ENCODE measurements at places on chromosomes 2 and 18. TPM values are rescaled to one million over a fixed set of nuclear protein-coding genes. Genes with fewer than 3 reads are reported as not detected.

DNA sequence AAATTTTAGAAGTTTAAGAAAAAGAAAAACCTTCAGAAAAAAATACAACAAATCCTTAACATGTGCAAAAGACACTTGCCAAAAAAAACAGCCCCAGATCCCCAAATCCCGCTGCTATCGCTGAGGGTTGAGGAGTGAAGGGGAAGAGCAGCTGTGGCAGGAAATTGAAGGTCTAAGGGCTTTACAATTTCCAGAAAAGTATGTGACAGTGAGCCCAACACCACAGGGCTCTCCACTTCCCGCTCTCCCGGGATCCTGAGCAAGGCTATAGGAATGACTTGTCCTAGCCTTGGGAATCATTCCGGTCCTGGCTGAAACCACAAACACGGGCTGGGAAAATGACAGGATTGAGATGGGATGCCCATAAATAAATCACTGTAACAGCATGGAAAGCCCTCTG, 191.4 kb downstream of the TMEM163 start:
- no peaks in the 10 kb centered on the region for H3K4me1 ChIP-seq
- H3K27me3 ChIP-seq = no peaks in the 10 kb centered on the region
- DNase-seq = no peak
- H3K36me3 ChIP-seq = no peaks in the 10 kb centered on the region

- no peak for DNase-seq
- H3K4me1 ChIP-seq = no peaks in the 10 kb centered on the region
- no peak overlapping the region for H3K27ac ChIP-seq
Observed at GRCh38 chr2:239943991-239944631, 81.0 kb downstream of the NDUFA10 start.

DNA sequence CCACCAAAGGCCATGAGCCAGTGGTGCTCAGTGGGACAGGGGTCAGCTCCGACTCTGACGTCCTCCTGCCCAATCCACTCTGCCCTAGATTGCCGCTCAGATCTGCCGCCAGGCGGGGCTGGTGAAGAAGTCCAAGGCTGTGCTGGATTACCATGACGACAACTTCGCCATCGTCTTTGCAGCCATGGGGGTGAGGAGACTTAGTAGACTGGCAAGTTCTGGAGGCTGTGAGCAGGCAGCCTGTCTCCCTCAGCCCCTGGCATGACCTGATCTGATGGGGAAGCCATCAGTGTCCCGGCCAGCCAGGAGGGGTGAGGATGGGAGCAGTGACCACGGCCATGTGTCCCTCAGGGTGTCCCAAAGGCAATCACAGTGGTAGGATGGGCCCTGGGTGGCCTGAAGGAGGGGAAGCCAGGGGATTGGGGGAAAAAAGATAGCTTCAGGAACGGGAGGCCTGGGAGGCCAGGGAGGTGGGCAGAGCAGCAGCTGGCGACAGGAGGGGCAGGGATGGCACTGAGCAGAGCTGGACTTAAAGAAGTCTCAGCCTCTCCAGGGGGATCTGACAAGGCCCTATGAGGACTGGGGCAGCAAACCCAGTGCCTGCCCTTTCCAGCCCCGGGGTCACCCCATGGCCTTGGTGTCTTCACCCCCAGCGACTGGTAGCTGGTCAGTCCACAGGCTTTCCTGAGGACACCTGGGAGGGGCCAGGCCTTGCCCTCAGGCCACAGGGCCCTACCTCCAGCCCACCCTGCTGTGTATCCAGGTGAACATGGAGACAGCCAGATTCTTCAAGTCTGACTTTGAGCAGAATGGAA, 17.4 kb upstream of the ANKRD53 start:
- peaks cover 20% of the 10 kb centered on the region for H3K27me3 ChIP-seq
- no peak overlapping the region for H3K27ac ChIP-seq

DNA sequence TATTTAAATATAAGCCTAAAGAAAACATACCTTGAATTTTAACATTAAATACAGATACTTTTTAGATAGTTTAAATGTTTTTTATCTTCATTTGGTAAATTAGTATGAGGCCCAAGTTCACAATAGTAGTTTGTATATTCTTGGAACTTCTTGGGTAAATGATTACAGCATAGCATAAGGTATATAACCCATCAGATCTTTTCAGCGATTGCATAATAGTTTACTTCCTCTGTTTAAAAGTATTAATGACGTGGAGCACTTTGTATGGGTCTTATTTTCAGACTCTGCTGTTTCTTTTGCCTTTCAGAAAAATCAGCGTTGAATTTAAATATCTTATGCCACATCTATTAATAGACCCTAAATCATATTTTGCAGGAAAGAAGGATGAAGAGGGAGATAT, 60.2 kb downstream of the CHRNA1 start:
- no peaks in the 10 kb centered on the region for H3K27me3 ChIP-seq
- no peak overlapping the region for H3K4me3 ChIP-seq
- no peak for DNase-seq
- no peaks in the 10 kb centered on the region for H3K4me1 ChIP-seq

The CACNB4 gene
- total RNA-seq = 4.1 TPM

GRCh38 chr2:101477556-101477955, 2.6 kb upstream of the RFX8 start:
- H3K27ac ChIP-seq = no peak overlapping the region
- H3K4me3 ChIP-seq = no peak overlapping the region
- no peak for DNase-seq
- no peaks in the 10 kb centered on the region for H3K27me3 ChIP-seq
- no peaks in the 10 kb centered on the region for H3K36me3 ChIP-seq
- H3K4me1 ChIP-seq = peaks cover 11% of the 10 kb centered on the region

DNA sequence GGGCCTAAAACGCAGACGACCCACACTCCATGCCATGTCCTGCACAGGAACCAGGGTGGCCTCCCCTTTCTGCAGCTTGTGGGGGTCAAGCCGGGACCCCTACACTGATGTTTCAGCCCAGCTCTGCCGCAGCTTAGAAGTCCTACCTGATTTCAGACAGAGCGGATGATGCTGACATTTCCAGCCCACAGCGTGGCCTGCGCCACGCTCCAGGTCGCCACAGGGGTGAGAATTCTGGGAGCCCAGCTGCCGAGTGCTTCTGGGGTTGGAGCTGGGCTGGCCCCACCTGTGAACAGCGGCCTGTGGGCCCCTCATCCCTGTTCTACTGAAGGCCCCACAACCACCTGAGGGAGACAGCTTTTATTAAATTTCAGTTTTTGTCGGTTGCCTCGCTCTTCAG, 77.2 kb downstream of the NFATC1 start:
- no peaks in the 10 kb centered on the region for H3K27me3 ChIP-seq
- no peak for DNase-seq
- H3K36me3 ChIP-seq = no peaks in the 10 kb centered on the region
- no peaks in the 10 kb centered on the region for H3K4me1 ChIP-seq
- H3K27ac ChIP-seq = no peak overlapping the region

- H3K27ac ChIP-seq = no peak overlapping the region
- no peaks in the 10 kb centered on the region for H3K36me3 ChIP-seq
- no peak overlapping the region for H3K4me3 ChIP-seq
- no peak for DNase-seq
- no peaks in the 10 kb centered on the region for H3K27me3 ChIP-seq
Observed at GRCh38 chr2:190787743-190788235, 92.8 kb upstream of the GLS start.

GRCh38 chr2:207847807-207848544, 78.3 kb upstream of the FZD5 start:
- H3K4me3 ChIP-seq = no peak overlapping the region
- no peak for DNase-seq
- H3K36me3 ChIP-seq = no peaks in the 10 kb centered on the region
- no peak overlapping the region for H3K27ac ChIP-seq
- H3K27me3 ChIP-seq = no peaks in the 10 kb centered on the region
- H3K4me1 ChIP-seq = no peaks in the 10 kb centered on the region

The SF3B6 gene
- 126 TPM for total RNA-seq

DNA sequence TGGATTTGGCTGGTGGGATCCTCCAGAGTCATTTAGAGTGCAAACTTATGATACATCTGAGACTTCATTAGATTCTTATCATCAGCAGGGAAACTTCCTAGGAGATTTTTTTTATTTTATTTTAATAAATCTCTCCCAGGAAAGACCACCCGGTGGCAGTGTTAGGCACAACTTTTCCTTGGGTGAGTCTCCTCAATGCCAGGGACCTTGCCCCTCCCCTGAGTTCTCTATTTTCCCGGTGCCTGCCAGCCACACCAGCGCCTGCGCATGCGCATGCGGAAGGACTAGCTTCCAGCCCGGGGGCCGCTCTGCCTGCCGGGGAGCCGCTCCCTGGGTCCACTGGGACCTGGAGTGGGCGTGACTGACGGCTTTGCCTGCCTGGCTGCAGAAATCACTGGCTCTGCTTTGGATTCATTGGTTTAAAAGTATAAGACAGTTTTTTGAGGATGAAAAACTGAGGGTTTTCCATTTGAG, 86.6 kb downstream of the TMEM182 start:
- H3K4me1 ChIP-seq = no peaks in the 10 kb centered on the region
- peak overlapping the region; percentile 46 for H3K4me3 ChIP-seq
- H3K36me3 ChIP-seq = no peaks in the 10 kb centered on the region
- H3K27ac ChIP-seq = no peak overlapping the region

DNA sequence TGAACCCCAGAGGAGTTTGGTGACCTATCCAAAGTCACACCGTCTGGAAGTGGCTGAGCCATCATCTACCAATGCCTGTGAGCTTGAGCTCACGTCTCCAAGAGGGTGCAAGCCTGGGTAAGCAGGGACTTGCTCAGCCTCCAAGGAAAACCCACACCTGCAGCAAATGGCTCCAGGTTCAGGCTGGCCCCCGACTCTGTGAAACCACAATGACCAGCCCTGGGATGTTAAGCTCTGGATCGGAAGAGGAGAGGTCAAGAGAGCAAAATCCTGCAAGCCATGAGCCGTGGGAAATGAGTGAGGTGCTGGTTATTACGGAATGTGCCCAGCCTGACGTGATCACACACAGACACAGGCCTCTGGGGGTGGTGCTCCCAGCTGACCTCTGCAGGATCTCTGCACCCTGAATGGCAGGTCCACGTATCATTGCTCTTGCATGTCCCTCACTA, 94.1 kb upstream of the OTOS start:
- no peak overlapping the region for H3K4me3 ChIP-seq
- no peak overlapping the region for H3K27ac ChIP-seq
- H3K4me1 ChIP-seq = peaks cover 6% of the 10 kb centered on the region

DNA sequence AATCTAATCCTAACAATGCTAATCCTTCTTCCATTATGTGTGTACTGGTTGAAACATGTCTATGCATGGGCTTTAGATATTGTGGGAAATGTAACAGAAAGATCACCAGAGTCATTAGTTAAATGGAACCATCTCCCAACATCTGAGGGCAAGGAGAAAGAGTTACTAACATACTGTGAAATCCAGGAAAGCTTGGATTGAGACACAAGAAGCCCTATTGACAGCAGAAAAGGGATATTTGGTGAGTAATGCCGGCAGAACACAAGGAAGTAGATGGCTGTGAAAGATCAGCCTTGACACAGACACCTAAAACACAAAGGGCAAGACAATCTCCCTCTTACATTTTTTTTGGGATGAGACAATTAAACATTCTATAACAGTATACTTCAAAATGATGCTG, 28.5 kb upstream of the LAMA1 start:
- no peak overlapping the region for H3K27ac ChIP-seq
- no peak for DNase-seq
- no peaks in the 10 kb centered on the region for H3K36me3 ChIP-seq
- no peaks in the 10 kb centered on the region for H3K4me1 ChIP-seq

The ALK gene
- 0.09 TPM for total RNA-seq

GRCh38 chr18:72336786-72337185, 207.4 kb downstream of the CBLN2 start:
- H3K27me3 ChIP-seq = no peaks in the 10 kb centered on the region
- H3K36me3 ChIP-seq = no peaks in the 10 kb centered on the region
- H3K4me3 ChIP-seq = no peak overlapping the region

The IL36A gene
- not detected for total RNA-seq

The ALKAL2 gene
- 10.4 TPM for total RNA-seq

GRCh38 chr2:228731517-228731916, 539.6 kb downstream of the PID1 start:
- H3K4me3 ChIP-seq = no peak overlapping the region
- H3K27ac ChIP-seq = no peak overlapping the region
- DNase-seq = peak; percentile 9
- H3K4me1 ChIP-seq = no peaks in the 10 kb centered on the region
- H3K27me3 ChIP-seq = no peaks in the 10 kb centered on the region
- no peaks in the 10 kb centered on the region for H3K36me3 ChIP-seq

DNA sequence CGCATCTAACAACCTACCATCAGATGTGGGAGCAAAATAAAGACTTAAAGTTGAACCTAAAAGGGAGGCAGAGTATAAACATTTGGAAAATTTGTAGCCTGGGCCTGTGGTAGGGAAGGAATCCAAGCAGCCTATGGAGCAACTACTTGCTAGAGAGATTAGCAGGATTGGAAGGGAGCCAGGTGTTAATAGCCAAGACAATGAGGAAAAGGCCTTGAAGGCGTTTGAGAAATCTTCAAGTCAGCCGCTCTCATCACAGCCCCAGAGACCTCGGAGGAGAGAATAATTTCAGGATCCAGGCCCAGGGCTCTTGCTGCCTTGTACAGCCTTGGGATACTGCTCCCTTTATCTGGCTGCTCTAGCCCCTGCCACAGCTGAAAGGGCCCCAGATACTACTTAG, 219.7 kb downstream of the THSD7B start:
- no peak overlapping the region for H3K4me3 ChIP-seq
- no peaks in the 10 kb centered on the region for H3K27me3 ChIP-seq
- no peak for DNase-seq
- no peak overlapping the region for H3K27ac ChIP-seq
- no peaks in the 10 kb centered on the region for H3K4me1 ChIP-seq

- no peaks in the 10 kb centered on the region for H3K36me3 ChIP-seq
- no peak overlapping the region for H3K4me3 ChIP-seq
- H3K4me1 ChIP-seq = no peaks in the 10 kb centered on the region
- no peaks in the 10 kb centered on the region for H3K27me3 ChIP-seq
- H3K27ac ChIP-seq = no peak overlapping the region
Observed at GRCh38 chr2:102063941-102064678, 72.3 kb downstream of the IL1R2 start.

GRCh38 chr2:241052677-241053360, 49.3 kb downstream of the MTERF4 start:
- H3K27me3 ChIP-seq = no peaks in the 10 kb centered on the region
- H3K36me3 ChIP-seq = no peaks in the 10 kb centered on the region
- no peak overlapping the region for H3K27ac ChIP-seq
- no peaks in the 10 kb centered on the region for H3K4me1 ChIP-seq
- DNase-seq = peak; percentile 44

DNA sequence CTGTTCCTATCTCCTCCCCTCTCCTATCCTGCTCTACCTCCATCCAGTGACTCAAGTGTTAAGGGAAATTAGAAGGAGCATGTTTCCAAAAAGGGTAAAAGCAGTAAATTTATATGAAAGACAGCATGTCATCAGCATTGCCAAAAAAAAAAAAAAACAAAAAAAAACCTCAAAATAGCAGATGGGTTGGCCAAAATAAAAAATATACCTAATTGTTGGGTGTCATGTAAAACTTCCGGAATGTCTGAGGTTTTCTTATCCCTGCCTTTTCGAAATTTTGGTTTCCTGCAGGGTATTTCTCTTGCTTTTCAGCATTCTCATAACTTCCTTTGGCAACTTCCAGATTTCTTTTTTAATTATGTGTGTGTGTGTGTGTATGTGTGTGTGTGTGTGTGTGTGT, 241.6 kb upstream of the FN1 start:
- no peak overlapping the region for H3K4me3 ChIP-seq
- H3K27ac ChIP-seq = no peak overlapping the region
- H3K4me1 ChIP-seq = no peaks in the 10 kb centered on the region
- no peaks in the 10 kb centered on the region for H3K36me3 ChIP-seq

GRCh38 chr2:437756-438393, 150.0 kb upstream of the ALKAL2 start:
- no peaks in the 10 kb centered on the region for H3K36me3 ChIP-seq
- no peaks in the 10 kb centered on the region for H3K27me3 ChIP-seq
- no peak overlapping the region for H3K4me3 ChIP-seq

The EMX1 gene
- 4.8 TPM for total RNA-seq

Measured in H1 (cell line).